ENCODE measurements at places on chromosomes 7 and 10. TPM values are rescaled to one million over a fixed set of nuclear protein-coding genes. Genes with fewer than 3 reads are reported as not detected.

The ADD3 gene
- total RNA-seq = 24.3 TPM

The OR2A42 gene
- 0.09 TPM for total RNA-seq

The ANXA8 gene
- not detected for total RNA-seq

The GDF10 gene
- not detected for total RNA-seq

The ITGA8 gene
- under 0.01 TPM for total RNA-seq

The EXOSC1 gene
- total RNA-seq = 28.8 TPM

The NRCAM gene
- 57.6 TPM for total RNA-seq

The ARMC10 gene
- total RNA-seq = 34.2 TPM

The ENO4 gene
- total RNA-seq = 0.28 TPM

The MEOX2 gene
- total RNA-seq = under 0.01 TPM

The ZNF467 gene
- 2.6 TPM for total RNA-seq

The LRRC4 gene
- total RNA-seq = 1.3 TPM

The AEBP1 gene
- total RNA-seq = 3.3 TPM

The SAMD9L gene
- total RNA-seq = 9.9 TPM

The RSBN1L gene
- total RNA-seq = 13.8 TPM

The DDC gene
- total RNA-seq = not detected

The ITPRID1 gene
- not detected for total RNA-seq

The TCAF2 gene
- total RNA-seq = 5.2 TPM

The PRLHR gene
- total RNA-seq = not detected

The GPR15LG gene
- not detected for total RNA-seq

The TAS2R5 gene
- 0.94 TPM for total RNA-seq

The SRRM3 gene
- total RNA-seq = 0.45 TPM

The ADCK2 gene
- 33.8 TPM for total RNA-seq

The CDHR1 gene
- total RNA-seq = not detected

The HILPDA gene
- 11.1 TPM for total RNA-seq

The CSGALNACT2 gene
- 15.0 TPM for total RNA-seq
